ENCODE measurements at places on chromosomes 7 and 10.

- no peak for DNase-seq
These were observed 86.4 kb downstream of the WDR37 start for GRCh38 chr10:1142596-1142995.

- no peak for DNase-seq
These were observed 162.5 kb downstream of the KIAA1217 start for GRCh38 chr10:24371396-24371795.

DNA sequence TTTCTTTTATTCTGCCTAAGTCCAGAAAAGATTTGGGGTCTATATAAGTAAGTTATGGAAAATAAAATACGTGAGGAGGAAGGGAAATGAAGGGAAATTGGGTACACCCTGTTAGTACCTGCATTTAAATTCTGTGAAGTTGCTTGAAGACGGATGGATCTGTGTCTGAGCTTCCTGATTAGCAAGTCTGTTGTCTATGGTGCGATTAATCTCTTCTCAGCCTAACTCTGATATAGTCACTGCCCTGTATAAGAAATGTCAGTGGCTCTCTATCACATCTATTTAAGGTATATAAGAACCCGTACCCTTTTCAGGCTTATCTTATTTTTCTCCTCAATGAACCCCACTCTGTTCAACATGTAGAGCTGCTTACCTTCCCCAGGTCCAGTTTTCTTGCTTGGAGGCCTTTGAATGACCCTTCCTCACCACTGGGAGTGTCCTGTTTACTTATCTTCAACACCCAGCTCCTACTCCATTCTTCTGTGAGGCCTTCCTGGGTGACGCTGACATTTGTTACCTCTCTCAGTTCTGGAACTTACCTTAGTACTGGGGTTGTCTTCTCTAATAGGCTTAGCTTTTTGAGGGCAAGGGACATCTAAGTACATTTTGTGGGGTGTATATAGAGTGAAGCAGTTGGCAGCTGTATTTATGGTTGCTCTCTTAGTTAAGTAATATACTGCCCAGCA is 149.6 kb upstream of the PRPS1L1 start:
- no peak for DNase-seq

GRCh38 chr10:96495544-96495943 is 18.2 kb downstream of the TLL2 start:
- no peak for DNase-seq

- peak; percentile 81 for DNase-seq
These were observed 172.6 kb upstream of the TNRC18 start for GRCh38 chr7:5596046-5596895.

GRCh38 chr7:132518102-132518838 is 58.0 kb downstream of the PLXNA4 start:
- DNase-seq: no peak

GRCh38 chr7:25857376-25858067 is 294.5 kb upstream of the NFE2L3 start:
- DNase-seq: peak; percentile 57

DNA sequence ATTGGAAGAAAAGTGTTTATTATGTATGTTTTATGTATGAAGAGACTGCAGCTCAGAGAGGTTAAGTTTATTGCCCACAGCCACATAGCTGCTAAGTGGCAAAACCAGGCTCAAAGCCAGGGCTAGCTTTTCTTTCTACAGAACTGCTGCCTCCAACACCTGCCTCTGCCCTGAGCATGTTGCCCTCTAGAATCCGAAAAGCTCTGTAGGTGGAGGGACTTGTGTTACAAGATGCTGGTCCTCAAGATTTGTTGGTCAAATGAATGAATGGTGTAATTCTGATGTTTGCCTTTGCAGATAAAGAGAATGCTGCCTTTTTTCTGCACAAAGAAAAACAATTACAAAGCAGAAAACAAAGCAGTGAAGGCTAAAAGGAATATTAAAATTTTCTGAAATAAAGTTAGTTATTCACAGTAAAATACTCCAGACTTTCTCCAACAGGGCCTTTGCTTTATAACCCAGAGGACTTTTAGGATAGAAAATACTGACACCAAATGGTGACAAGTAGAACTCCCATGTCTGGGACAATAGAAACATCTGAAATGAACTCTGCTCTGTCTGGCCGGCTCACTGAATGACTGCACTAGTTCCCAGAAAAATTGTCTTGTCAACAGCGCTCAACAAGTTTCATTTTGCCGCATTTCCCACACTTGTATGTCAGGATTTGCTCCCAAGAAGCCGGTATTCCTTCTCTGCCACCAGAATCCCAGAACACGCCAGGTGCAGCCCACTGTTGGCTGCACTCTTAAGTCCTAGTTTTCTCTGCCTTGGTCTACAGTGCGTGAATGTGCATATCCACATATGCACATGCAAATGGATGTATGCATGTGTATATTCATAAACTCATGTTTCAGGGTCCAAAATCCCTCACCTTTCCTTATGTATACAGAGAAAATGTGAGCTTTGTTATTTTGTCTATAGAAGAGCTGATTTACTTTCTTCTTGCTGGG is 11.0 kb upstream of the DNTT start:
- peak; percentile 7 for DNase-seq

- DNase-seq: peak; percentile 7
These were observed 478.6 kb downstream of the LRMDA start for GRCh38 chr10:75910032-75910431.

DNA sequence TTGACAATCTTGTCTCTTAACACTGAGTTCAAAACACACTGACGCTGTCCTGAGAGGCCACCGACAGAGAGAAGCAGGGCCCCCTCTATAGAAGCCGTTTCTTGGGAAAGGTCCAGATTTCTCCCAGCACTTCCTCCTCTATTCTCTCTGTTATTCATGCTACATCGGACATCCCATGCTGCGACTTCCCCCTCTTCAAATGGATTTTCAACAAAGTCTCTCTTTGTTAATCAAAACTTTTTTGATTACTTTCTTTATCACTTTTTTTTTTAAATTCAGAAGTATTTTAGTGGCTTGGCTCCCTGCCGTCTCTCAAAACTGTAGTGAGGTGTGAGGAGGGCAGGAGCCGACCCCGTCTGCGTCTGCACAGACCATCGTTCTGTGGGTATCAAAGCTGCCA is 298.9 kb upstream of the PITRM1 start:
- DNase-seq: no peak

DNA sequence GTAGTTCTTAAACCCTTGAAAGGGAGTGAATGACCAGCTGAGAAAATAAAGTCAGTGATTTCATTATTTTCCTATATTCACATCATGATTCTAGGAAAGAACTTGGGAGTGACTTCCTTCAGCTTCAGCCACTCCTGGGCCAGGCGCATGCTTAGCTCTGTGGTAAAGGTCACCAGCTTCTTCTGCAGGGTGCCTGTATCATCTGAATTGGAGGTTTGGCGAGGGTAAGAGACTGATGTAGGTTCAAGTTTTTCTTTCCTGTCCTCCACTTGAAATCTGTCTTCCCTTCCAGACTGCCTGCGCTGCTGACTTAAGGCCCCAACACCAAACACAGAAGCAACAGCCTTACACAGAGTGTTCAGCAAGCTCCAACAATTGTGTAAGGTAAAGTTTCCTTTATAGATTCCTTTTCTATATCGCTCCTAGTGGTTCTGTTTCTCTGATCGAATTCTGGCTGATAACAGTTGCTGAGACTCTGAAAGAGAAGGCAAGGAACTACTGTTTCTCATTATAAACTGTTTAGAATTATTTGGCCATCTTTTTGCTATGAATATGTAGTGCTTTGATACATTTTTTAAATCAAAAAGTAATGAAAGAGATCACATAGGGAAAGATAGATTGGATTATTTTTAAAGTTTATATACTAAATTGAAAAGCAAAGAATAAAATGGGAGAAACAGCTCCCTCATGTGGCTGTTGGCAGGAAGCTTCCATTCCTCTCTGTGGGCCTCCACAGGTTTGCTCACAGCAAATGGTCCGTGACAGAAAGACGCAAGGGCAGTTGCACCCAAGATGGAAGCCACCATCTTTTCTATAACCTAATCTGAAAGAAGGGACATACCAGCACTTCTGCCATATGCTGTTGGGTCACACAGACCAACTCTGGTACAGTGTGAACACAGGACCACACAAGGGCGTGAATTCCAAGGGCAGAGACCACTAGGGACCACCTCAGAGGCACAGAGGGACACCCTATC is 14.0 kb downstream of the GATAD1 start:
- DNase-seq: no peak

- DNase-seq: no peak
These were observed 51.3 kb downstream of the TCAF1 start for GRCh38 chr7:143850682-143851081.

DNA sequence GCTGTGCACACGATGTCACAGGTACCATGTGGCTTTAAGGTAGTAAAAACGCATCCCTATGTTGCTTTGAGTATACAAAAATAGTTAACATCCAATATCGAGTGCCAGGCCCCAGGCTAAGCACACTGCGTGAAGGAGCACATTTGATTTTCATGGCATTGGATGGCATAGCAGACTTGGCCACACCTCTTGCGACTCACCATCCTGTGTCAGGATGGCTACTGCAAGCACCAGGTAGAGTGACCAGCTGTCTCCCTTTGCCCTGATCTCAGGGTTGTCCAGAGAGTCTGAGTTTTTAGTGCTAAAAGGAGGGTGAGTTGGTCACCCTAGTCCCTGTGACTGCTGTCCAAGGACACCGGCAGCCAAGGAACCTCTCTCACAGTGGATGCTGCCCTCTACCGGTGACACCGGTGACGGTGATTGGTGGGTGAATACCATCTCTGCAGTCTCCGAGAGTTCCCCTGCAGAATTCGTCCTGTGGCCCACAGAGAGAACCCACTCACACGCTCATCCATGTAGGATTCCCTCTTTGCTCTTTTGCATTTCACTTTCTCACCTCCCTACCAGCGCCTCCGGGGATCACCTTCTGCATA is 76.1 kb downstream of the BICC1 start:
- DNase-seq: no peak

DNA sequence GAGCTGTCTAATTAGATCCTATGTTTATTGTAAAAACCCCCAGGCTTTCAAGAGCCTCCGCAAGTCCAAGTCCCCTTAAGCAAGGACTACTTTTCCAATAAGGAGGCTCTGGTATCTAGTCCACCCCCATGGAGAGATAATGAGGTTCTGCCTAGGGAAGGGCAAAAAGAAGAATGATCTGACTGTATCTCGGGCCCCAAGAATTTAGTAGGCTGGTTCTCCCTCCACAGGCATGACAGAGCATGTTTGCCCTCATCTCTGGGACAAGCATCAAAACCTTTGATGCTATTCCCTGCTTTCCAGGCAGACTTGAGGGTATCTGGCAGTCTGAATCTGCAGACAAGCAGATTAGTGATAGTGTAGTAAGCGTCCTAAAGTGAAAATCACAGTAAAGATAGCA is 19.0 kb downstream of the ABCB1 start:
- no peak for DNase-seq

GRCh38 chr7:112225006-112225405 is 18.5 kb downstream of the ZNF277 start:
- no peak for DNase-seq

GRCh38 chr7:135207406-135208101 is 3.8 kb downstream of the WDR91 start:
- DNase-seq: no peak

DNA sequence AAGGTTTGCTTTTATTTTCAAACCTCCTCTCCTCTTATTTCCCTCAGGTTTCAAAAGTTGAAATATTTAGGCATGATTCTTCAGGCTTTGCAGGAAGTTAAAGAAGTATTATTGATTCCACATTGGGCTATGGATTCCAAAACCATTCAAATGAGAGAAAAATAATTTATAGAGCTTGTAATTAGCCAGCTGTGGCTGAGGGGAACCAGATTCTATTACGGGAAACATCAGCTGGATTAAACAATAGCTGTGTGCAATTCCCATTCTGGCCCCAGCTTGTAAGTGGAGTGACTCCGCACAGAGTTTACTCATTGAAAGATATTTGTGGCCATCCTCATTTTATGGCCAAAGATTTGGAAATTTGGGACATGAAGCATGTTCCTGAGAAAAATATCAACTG is 77.0 kb upstream of the PHYHIPL start:
- DNase-seq: no peak

DNA sequence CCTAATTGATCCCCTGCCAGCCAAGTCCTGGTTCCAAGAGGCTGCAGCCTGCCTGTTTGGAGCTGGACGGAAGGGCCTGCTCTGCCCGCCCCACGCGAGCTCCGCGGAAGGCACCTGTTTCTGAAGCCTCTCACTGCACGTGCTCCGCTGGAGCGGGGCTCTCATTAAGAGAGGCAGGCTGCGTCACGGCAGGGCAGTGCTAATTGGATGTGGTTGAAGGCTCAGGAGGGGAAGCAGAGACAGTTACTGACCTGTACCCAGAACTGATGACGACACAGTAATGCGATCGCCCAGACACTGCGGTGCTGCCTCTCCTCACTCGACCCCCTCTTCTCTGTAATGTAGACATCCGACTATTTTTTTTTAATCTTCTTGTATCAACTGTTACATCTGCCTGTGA is 411.1 kb upstream of the MGMT start:
- DNase-seq: no peak

GRCh38 chr7:30923774-30924413 is 12.2 kb downstream of the AQP1 start:
- DNase-seq: no peak

DNA sequence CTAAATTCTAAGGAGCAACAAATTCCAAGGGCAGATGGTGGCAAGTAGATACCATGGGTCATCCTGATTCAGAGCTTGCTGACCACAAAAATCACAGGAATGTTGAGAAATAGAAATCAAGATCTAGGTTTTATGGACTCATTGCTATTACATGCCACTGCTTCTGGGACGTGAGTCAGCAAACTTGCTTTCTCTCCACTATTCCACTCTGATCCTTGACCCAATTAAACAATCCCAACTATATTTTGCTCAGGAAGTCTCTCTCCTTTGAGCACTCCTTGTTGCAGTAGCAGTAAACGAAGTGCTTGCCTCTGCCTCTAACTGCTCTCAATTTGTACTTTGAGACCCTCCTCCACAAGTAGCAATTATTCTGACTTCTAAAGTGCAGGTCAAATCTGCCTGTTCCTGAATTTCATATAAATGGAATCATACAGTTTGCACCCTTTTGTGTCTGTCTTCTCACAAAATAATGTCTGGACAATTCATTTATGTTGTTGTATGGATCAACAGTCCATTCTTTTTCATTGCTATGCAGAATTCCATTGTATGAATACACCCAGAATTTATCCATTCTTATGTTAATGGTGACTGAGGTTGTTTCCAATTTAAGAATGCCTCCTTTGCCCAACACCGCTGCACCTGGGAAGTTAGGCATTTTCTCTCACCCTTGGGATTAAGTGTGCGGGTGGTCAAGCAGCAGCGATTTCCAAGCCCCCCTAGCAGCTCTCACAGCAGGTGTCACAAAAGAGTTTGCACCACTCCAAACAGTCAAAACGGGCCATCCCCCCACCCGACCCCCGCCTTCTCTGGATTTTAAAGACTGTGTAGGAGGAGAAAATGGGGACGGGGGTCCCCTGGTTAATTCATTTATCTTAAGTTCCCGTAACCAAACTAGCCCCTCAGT is 35.9 kb downstream of the ACSM6 start:
- DNase-seq: peak; percentile 79

- no peak for DNase-seq
These were observed 38.5 kb downstream of the ZMYND11 start for GRCh38 chr10:173741-174140.

Data from AG09319 (cell line).